ENCODE measurements at places on chromosomes 2 and 18.

DNA sequence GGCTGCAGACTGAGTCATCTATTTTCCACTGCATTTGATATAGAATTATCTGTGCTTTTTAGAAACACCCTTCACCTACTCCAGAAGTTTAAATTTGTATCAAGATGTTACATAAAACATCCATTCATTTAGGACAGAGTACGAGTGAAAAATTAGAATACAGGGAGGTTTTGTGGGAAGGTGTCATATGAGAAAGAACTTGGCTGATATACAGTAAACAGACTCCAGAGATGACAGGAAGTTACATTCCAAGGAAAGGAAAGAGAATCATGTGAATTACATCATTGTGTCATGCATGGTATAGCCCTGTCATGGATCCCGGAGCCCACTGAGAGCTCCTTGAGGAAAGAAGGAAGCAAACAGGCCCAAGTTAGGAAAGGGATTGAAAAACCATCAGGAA, 341.5 kb upstream of the PKDCC start:
- H3K4me1 ChIP-seq: peaks cover 5% of the 10 kb centered on the region
- no peaks in the 10 kb centered on the region for H3K36me3 ChIP-seq
- no peaks in the 10 kb centered on the region for H3K27me3 ChIP-seq
- DNase-seq: no peak

DNA sequence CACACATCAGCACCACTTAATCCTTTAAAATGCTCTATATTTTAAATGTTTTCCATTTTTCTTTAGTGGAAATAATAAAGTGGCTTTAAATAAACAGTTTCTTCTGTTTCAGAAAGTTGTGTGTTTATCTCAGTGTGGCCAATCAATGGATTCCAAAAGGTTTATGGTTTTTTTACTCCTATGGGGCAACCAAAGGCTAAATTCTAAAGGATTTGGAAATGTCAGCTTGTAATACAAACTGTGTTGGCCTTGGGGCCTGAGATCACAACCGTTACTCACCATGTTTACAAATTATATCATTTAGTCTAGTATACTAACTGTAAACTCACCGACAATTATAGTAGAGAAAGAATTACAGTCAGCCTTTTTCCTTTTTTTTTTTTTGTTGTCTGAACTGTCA, 827.2 kb downstream of the EPHA4 start:
- no peak overlapping the region for H3K27ac ChIP-seq
- no peaks in the 10 kb centered on the region for H3K4me1 ChIP-seq
- no peaks in the 10 kb centered on the region for H3K36me3 ChIP-seq
- no peak overlapping the region for H3K4me3 ChIP-seq
- DNase-seq: no peak

- H3K27me3 ChIP-seq: no peaks in the 10 kb centered on the region
- H3K36me3 ChIP-seq: no peaks in the 10 kb centered on the region
- no peaks in the 10 kb centered on the region for H3K4me1 ChIP-seq
- H3K27ac ChIP-seq: no peak overlapping the region
- H3K4me3 ChIP-seq: no peak overlapping the region
Measured at GRCh38 chr2:136639651-136640050, 125.7 kb upstream of the THSD7B start.

DNA sequence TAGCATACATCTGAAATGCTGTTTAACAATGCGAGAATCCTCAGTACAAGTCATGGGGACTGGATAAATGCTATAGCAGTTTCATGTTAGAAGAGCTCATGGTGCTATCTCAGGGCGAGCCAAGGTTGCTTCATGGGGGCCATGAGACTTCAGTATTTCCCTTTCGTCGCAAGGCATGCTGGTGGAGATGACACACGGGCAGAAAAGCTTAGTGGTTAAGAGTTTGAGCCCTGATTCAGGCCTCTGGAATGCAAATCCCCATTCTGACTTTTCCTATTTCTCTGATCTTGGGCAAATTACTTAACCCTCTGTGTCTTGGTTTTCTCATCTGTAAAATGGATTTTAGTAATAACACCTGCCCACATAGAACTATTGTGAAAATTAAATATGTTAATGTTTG, 57.4 kb upstream of the EPHA4 start:
- peaks cover 3% of the 10 kb centered on the region for H3K4me1 ChIP-seq
- peak; percentile 32 for DNase-seq
- H3K36me3 ChIP-seq: no peaks in the 10 kb centered on the region
- no peaks in the 10 kb centered on the region for H3K27me3 ChIP-seq

DNA sequence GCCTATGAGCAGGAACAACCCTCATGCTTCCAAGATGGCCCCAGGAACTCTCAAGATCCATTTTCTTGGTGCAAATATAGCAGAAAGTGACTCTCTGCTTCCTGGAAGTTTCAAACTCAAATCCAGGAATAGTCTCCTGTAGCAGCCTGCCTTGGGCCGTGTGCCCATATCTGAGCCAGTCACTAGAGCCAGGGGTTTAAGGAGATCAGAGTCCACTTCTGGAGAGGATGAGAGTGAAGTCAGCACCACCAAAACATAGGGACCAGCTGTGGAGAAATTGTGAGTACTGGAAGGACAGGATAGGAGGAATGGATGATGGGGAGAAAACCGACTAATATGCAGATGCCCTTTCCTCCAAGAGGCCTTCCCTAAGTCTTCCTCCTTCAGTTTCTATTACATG, 33.2 kb downstream of the PSD4 start:
- DNase-seq: peak; percentile 59
- H3K27ac ChIP-seq: no peak overlapping the region
- no peaks in the 10 kb centered on the region for H3K36me3 ChIP-seq
- H3K4me1 ChIP-seq: peaks cover 18% of the 10 kb centered on the region
- H3K27me3 ChIP-seq: no peaks in the 10 kb centered on the region
